ENCODE measurements at places on chromosomes 4 and X.

GRCh38 chr4:15159477-15160019 is 157.3 kb downstream of the CPEB2 start:
- DNase-seq, result no peak

DNA sequence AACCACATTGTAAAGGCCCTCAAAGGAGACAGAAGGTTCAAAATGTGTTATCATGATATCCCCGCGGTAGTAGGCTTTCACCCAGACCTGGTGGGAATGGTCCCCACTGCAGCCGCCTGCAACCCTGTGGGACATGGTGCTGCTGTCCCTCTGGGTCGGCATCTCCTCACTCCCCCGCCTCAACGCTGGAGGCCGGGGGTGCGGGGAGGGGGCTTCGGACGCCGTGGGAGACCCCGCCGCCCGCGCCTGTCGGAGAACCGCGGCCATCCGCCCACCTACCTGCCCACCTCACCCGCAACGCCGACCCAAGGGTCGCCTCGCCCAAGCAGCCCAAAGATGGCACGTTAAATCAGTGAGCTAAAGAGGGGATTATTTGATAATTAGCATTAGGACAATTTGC is 11.2 kb upstream of the ARMCX1 start:
- DNase-seq, result no peak

DNA sequence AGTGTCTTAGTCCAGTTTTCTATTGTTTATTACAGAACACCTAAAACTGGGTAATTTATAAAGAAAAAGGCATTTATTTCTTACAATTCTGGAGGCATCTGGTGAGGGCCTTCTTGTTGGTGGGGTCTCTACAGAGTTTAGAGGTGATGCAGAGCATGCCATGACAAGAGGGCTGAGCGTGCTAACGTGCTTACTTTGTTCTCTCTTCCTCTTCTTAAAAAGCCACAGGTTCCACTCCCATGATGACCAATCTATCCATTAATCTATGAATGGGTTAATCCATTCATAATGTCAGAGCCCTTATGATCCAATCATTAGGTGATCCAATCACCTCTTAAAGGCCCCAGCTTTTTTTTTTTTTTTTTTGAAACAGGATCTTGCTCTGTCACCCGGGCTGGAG is 291.5 kb upstream of the GALNTL6 start:
- no peak for DNase-seq

GRCh38 chrX:74179499-74179898 is 124.5 kb upstream of the ZCCHC13 start:
- DNase-seq, result no peak

DNA sequence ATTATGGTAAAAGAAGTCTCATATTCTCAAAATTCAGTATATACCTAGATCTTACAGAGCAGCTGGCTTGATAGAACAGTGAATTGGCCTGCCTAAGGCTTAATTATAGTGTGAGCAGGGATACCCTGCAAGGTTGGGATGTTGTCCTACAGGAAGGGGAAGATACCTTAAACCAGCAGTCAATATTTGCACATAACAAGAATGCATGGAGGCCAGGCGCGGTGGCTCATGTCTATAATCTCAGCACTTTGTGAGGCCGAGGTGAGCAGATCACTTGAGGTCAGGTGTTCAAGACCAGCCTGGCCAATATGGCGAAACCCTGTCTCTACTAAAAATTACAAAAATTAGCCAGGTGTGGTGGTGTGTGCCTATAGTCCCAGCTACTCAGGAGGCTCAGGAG is 58.7 kb upstream of the ABCG2 start:
- DNase-seq, result no peak

DNA sequence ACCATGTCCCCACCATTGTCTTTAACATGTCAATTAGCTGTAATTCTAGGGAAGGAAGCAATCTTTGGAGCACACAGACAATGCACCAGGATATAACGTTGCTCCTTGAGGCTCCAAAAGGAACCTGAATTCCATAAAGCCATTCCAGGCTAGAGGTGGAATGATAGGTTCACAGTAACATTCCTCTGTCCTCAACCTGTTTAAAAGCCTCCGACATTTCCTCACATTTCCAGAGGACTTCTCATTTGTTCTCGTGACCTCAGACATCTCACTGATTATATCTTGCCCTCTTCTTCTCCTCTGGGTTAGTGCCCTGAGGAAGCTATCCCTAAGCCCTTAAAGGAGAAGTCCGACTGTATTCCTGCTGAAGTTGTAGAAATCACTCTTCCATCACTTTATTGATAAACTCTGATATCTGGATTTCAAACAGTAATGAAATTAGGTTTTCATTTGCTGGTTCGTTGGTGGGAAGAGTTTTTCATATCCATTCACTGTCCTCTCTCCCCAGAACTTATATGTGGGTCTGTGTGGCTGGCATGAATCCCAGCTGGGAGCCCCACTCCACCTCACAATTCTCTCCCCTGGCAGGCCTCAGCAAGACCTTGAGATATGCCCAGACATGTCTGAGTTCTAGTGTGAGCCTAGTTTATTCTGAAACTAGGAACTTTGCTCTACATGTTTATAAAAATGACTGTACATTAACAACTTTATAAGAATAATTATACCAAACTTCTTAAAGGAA is 44.2 kb upstream of the PRSS12 start:
- DNase-seq, result no peak

- no peak for DNase-seq
Observed at GRCh38 chrX:153408221-153408721, 3.0 kb upstream of the ZFP92 start.

- DNase-seq, result no peak
Observed at GRCh38 chr4:138239491-138239890, 2.7 kb downstream of the SLC7A11 start.

DNA sequence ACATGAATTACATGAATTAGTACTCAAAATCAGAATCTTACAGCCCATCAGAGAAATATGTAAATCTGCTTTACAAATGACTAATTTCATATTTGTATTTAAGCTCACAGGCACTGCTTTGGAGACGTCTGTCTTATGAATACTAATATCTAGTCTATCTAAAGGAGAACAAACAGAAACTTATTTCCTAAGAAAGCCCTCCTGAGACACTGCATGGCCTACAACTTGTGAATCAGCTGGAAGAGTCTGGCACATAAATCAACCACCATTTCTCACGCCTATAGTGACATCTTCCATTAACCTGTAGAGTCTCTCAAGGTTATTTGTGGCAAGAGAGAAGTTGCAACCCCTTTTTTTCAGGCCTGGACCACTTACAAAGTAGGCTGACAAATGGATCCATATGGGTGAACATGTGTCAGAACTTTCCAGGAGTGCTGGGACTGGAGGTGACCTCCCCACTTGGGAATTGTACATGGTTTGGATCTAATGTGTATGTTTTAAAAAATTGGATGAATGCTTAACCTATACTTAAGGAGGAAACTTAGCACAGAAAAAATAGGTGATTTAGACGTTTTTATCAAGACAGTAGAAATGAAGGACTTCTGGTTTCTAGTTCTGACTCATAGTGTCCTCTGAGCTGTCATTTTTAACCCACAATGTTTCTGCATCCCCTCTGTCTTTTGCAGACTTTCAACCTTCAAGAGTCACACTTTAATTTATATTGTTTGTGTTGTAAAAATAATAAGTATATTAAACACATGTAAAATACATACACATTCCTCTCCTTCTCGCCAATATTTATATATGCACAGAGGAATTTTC is 83.2 kb upstream of the ARHGAP24 start:
- no peak for DNase-seq

DNA sequence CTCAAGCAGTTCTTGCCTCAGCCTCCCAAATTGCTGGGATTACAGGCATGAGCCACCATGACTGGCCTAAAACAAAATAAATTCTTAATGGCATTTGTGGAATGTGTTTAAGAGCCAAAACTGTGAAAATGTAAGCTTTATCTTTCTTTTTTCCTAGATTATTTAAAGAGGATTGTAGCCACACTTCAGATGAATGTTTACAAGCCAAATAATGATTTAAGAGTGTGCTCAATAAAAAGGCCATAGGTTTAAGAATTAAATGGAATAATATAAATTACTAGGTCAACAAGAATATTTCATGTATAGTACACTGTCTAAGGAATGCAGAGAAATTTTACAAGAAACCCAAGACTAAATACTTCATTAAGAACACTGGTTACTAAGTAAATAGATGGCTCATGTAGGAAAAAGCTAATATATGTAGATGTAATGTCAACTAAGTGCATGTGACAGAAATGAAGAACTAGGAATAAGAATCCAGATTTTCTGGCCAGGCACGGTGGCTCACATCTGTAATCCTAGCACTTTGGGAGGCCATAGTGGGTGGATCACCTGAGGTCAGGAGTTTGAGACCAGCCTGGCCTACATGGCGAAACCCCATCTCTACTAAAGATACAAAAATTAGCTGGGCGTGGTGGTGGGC is 21.3 kb upstream of the UGDH start:
- no peak for DNase-seq

DNA sequence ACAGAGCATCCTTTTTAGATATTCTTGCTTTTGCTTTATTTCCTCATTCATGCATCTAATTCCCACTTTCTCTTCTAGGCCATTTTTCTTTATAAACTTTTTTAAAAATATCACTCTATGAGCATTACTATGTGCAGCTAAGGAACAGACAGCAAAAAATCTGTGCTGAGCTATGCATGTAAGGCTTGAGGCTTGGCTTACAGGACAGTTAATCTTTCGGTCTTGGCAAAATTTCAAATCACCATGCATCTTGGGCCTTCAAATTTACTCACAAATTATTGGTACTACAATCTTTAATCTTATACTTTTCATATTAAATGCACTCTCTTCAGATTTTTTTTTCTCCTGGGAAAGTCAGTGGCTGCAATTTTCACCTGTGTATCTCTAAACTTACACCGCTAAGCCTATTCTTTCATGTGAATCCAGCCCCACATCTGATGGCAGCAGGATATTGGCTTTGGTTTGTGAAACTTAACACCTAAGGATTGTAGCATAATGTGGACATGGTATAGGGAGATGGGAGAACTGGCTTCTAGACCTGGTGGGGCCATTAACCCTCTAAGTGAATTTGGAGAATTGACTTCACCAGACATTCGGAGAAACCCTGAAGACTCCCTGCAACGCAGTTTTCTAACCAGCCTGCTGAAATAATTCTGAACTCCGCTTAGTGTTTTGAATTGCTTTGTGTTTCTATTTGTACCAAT is 278.3 kb downstream of the SPRY1 start:
- no peak for DNase-seq

DNA sequence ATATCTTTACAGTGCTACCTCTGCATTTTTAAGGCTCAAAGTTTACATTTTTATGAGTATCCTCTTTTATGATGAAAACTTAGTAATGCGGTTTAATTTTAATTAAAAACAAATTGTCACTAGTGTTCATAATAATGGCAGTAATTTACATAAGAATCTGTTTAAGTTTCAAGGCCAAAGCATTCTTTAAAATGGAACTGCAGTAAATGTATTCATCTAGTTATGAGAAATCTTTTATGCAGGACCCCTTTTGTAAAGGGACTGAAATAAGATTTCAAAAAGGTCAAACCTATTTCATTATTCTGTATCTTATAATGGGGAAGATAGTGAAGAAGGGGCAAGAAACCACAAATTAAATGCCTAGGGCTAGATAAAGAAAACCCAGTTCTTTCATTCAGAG is 37.1 kb downstream of the CHIC2 start:
- DNase-seq, result no peak

Data from stimulated activated CD4-positive, alpha-beta T cell treated with anti-CD3 and anti-CD28 coated beads, TNF-alpha, amount 100 ng/mL, for 24 hours (primary cell).